ENCODE measurements at places on chromosomes 6 and 20.
A peak's percentile ranks its signal among the peaks of the same experiment; 100 is the strongest.

- no peak for DNase-seq
Observed at GRCh38 chr6:88251301-88251700, 85.2 kb upstream of the CNR1 start.

DNA sequence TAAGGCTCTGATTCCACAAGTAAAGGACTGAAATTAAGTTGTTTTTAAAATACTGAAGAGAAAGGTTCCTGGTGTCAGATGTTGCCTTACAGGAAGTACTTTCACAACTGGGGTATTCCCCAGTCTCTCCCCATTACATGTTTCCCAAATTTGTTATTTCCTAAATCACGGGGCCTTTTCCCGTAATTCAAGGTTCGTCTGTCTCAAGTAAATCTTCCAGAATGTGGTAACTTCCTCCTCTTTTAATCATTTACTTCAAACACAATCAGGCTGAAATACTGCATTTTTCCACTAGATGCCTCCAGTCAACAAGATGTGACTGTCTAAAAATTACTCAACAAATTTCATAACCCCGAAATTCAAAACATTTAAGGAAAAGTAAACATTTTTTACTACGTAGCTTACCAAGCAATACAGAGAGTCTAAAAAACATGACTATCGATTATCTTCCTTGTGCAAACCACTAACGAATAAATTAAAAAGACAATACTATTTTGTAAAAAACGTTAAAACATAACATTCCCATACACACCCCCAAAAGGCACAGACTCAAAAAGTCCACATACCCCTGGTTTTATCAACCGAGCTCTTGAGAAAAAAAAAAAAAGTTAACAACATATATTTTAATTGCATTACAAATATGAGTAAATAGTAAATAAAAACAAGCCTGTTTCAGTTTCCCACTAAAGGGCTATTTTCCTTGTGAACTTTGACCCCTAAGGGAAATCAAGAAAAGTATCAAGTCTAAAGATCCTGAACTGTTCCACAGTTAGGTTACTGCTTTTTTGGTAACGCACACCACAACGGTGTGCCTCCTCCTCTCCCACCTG, 1.7 kb downstream of the SOD2 start:
- peak; percentile 81 for DNase-seq

DNA sequence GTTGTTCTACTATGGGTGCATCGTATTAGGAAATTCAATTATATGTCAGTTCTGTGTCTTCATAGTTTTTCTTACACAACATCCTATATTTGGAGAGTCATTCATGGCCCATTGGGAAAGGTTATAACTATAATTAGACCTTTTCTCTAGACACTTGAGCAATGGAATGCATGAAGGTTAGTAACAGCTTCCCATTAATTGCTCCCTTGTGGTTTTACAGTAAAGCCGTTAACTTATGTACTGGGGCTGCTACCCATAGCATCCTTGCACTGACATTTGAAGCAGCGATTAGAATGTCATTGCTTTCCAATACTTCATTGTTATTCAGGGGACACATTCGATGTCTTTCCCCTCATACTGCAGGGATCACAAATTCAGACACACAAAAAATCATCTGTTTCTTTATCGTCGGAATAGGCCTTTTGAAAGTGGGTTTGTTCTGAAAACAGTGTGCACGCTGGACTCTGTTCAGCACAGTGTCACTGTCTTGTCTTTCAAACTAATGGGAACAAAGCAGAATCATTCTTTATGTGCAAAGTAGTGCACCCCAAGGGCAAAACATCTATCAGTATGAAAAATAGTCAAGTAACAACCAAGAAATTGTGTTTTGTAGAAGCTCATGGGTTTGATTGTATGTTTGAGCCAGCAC, 634.3 kb upstream of the MAP3K7 start:
- no peak for DNase-seq

DNA sequence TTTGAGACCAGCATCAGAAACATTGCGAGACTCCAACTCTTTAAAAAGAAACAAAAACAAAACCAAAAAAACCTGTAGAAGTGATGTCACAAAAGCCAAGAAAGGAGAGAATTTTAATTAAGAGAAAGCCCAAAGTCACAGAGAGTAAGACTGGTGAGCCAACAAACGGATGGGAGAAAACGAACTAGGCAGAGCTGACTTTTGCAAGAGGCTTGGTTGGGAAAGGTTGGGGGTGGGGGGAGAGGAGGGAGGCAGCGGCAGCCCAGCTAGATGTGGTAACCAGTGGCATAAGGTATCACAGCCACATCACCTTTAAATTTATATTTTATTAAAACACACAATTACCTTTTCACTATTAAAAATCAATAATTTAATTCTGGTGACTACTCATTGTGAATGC, 23.5 kb downstream of the NOL7 start:
- no peak for DNase-seq

DNA sequence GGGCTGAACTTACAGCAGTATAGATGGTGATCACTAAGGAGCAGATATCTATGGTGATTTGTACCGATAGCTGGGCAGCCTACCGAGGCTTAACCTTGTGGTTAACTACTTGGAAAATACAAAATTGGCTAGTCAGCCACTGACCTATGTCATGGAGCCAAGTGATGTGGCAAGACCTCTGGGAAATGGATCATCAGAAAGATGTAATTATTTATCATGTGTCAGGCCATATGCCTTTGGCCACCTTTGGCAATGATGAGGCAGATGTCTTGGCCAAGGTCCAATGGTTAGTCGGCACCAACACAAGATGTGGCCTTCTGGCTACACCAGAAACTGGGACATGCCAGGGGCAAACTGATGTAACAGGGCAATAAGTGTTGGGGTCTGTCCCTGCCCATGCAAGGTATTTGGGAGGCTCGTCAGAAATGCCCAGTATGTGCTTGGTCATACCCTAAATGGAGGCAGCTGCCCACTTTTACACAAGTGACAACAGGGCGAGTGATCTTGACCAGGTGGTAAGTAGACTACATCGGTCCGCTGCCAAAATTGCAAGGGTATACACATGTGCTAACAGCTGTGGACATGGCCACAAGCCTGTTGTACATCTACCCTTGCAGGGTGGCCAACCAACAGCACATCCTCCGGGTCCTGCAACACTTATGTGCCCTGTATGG, 30.1 kb downstream of the HDDC2 start:
- no peak for DNase-seq

GRCh38 chr6:66970373-66970772, 1263.3 kb upstream of the EYS start:
- DNase-seq: no peak

Measured in midbrain (tissue), 1 donor.